ENCODE measurements at places on chromosomes 2 and 18.

GRCh38 chr2:170819680-170820664 lies 3.3 kb downstream of the GAD1 start:
- DNase-seq, result no peak

DNA sequence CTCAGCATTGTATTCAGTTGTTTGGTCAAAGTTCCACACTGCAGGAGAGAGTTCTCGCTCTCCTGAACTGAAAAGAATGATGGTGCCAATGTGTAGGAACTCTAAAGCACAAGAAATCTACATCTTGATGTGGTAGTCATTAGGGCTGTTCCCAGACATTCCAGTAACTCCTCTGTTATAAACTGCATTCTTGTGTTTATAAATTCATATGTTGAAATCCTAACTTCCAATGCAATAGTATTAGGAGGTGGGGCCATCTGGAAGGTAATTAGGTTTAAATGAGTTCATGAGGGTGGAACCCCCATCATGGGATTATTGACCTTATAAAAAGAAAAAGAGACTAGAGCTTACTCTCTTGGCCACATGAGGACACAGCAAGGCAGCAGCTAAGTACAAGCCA lies 239.6 kb downstream of the CDH20 start:
- DNase-seq, result no peak

DNA sequence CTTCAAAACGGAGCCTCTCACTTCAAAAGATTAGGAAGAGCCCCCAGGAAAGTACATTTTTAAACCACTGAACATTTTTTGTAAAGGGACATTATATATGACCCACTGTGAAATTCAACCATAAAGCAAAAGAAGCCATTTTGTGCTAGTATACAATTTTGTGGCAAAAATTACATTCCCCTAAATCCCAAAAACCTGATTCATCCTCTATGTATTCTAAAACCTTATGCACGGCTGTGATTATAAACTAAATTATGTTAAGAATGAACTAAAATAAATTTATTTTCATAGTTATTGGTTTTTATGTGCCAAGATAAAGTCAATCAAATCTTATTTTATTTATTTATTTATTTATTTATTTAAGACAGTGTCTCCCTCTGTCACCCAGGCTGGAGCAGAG lies 48.5 kb downstream of the RTN4 start:
- DNase-seq, result no peak

DNA sequence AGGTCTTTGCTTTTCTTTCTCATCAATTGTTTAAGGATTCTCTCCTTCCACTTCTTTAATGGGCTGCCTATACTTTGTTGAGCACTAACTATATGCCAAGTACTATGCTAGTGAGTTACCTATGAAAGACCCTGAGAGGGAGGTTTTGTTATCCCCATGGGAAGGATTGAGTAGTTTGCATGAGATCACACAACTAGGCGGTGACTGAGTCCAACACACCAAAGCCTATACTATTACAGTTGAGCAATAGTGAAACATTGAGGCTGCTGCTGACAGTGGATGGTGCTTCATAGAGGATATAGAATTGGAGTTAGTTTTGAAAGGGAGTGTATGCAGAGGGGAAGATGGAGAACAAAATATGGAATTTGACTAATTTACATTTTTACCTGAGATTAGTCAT lies 15.8 kb downstream of the NABP1 start:
- no peak for DNase-seq

- no peak for DNase-seq
These were observed 204.1 kb downstream of the NDUFA10 start for GRCh38 chr2:239820836-239821693.

GRCh38 chr2:54558188-54559005 lies 102.3 kb downstream of the SPTBN1 start:
- peak; percentile 59 for DNase-seq

GRCh38 chr18:34796035-34796657 lies 86.0 kb downstream of the DTNA start:
- DNase-seq, result no peak

- DNase-seq, result no peak
These were observed 106.9 kb upstream of the PPP1CB start for GRCh38 chr2:28644760-28645159.

DNA sequence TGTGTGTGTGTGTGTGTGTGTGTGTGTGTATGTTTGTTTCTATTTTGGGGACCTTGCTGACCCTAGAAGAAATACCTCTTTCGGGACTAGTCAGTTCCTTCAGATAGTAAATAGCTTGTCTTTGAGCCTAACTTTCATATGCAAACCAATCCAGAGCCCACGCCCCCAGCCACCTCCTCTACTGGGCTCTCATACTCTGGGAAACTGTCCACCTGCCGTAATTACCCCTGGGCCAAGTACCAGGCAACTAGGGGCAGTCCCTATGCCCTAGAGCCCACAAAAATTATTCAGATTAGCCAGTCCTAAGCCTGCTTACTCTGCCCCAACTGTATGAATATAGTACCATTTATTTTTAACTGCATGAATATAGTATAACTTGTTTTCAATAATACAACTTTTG lies 970.4 kb downstream of the EPHA4 start:
- DNase-seq, result no peak

- DNase-seq, result peak; percentile 68
These were observed 30.6 kb downstream of the ORC4 start for GRCh38 chr2:147989809-147990403.

DNA sequence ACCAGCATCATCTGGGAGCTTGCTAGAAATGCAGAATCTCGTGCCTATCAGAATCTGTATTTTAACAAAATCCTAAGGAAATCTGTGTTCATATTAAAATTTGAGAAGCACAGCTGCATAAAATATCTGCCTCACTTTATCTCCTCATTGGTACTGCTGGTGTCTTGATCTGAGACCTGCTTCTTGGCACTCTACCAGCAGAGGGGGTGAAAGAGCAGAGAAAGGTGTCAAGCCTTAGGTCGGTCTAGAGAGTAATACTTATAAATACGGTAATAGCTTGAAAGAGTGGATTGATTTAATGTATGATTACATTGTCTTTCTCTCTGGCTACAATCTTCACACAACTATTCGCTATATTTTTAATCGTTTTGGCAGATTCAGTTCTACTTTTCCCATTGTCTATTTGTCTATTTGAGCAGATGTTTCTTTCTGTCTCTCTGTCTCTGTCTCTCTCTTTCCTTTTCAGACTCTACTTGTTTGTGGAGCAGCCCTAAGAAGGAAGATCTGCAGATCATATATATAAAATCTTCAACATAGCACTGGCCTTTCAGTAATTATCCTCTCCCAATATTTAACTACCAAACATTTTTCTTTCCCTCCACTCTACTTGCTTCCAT lies 1.7 kb upstream of the GCG start:
- peak; percentile 68 for DNase-seq

All from renal cortical epithelial cell (primary cell).